Suppressor macrophage treated with lipopolysaccharide for 4 hours (primary cell): ENCODE measurements at places on chromosomes 3 and 15.

- peak; percentile 27 for DNase-seq
These were observed 9.3 kb downstream of the ARPP19 start for GRCh38 chr15:52559575-52559974.

GRCh38 chr15:84925906-84926305, 41.4 kb downstream of the SLC28A1 start:
- no peak for DNase-seq

GRCh38 chr15:75641603-75642002, 1.6 kb upstream of the IMP3 start:
- DNase-seq = no peak

GRCh38 chr3:134535186-134535970, 49.5 kb downstream of the CEP63 start:
- peak; percentile 61 for DNase-seq

- peak; percentile 76 for DNase-seq
These were observed 1.2 kb downstream of the PHC3 start for GRCh38 chr3:170180079-170180907.

DNA sequence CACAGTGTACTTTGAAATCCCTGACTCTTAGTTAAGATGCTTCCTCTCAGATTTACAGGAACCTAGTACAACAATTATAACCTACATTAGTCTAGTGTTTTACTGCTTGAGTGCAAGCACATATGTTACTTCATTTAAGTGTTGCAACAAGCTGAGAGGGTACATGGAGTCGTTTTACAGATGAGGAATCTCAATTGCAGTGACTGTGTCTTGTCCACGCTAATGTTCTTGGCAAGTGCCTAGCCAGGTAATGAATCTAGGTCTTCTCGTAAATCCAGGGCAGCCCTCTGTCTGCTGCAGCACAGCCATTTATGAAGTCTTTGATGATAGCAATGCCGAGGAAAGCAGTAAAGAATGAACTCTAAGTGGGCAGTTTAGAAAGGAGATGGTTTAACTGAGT, 384.4 kb upstream of the ARPP21 start:
- DNase-seq = no peak

GRCh38 chr3:61360297-61360965, 109.2 kb upstream of the FHIT start:
- DNase-seq = no peak

DNA sequence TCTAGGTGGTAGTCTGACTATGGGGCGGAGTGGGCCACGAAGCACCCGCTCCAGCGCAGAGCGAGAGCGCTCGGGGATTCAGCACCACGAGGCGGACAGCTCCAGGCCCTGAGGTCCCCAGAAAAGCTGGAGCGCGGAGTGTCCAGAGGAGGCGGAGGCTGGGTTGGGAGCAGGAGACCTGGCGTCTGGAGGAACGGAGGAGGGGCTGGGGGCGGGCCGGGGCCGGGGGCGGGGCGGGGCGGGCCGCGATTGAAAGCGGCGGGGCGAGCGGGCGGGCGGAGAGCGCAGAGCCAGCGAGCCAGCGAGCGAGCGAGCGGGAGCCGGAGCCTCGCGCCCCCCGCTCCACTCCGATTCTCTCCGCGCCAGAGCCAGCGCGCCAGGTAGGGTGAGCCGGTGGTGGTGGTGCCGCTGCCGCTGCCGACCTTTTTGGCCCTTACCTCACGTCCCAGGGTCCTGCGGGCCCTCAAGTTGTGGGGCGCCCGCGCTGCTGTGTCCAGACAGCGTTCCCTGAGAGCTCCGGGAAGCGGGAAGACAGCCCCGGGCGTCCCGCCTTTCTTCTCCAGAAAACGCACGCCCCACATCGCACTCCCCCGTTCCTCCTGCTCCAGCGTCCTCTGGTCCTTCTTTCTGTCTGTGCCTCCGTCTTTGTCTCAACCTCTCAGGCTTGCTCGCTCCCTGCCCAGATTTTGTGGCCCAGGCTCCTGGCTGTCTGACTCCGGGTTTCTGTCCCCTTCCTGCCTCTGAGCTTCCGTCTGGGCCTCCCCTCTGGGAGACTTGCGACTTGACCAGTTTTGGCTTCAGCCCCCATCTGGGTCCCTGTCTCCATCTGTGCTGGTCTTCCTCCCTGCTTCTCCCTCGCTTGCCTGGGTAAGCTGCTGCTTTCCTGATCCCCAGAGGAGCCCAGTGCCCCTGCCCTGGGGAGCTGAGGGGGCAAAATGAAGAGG, at the start of gene GRM2:
GRM2 (plus strand) TSS at position 281 of the 944 bp plus-strand sequence. CDS start 1,916 bp downstream, outside the sequence.
- peak; percentile 27 for DNase-seq

- DNase-seq = peak; percentile 70
These were observed 81.6 kb downstream of the HERC1 start for GRCh38 chr15:63752075-63752684.

DNA sequence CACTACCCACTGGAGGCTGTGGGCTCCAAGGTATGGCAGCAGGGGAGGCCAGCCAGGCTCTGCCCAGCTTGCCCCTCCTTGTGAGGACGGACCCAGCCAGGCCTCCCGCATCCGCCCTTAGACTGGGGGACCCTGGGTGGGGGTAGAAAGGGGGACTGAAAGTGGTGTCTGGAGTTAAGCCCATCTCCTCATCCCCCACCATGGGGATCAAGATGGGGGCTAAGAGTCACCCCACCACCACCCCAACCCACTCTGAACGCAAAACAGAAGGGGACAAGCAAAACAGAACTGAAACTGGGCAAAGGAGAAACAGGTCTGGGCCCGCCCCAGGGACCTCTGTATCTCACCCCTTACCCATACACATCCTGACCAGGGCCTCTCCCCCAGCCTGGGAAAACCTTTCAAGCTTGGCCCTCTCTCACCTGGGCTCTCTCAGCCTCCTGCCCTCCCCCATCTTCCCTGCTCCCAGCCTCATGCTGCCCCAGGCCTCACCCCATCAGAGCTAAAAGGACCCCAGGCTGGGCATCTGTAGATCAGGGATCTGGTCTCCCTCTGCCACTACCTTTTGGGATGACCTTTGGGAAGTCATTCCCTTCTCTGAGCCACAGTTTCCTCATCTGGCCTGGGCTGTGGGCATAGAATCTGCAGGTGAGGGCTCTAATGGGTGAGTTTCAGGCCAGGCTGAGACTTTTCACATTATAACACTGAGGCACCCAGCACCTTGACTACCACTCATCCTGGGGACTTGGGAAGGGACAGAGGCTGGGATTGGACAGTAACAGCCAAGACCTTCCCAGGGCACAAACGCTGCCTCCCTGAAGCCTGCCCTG, 30.0 kb upstream of the CYP11A1 start:
- DNase-seq = peak; percentile 20

DNA sequence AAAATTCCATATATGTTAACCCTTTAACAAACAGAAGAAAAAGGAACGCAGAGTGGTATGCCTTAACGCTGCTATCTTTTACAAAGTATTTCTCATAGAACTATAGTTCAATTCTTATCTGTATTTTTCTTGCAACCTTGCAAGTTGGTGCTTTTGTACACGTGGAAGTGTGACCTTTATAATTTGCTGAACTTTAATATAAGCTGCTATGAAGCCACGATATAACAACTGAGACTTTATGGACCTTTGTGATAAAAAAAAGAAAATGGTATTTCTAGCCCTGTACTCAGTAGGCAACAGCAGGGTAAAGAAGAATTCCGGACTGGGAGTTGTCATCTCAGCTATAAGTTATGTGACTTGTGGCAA, 6.3 kb upstream of the TFG start:
- DNase-seq = no peak

DNA sequence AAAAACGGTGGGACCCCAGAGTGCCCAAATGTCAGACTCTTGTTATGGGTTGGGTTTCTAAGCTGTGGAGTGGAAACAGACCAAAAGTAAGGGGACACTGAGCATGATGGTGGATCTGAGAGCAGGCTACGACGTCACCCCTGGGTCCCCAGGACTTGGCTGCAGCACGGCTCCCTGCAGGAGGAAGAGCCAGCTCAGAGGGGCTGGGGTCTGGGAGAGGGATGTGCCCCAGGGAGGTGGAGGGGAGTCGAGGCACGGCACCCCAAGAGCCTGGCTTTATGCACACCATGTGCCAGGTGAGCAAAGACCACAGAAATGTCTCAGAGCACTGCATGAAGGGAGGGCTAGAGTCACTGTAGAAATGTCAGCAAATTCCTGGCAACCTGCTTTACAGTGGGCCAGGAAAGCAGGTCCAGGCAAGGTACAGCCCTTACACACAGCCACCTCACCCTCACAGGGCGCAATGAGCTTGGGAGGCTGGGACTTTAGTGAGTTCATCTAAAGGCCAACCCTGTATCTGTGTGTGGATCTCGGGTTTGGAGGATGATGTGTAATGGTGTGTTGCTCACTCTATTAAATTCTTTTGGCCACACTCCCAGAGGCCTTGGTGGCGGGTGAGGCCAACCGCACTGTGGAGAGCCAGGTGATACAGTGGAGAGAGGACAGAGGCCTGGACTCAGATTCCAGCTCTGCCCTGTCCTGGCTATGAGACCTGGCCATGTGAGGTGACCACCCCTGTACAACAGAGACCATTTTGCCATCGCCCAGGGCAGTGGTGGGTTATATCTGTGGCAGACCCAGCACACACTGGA, 14.1 kb downstream of the CTSH start:
- DNase-seq = no peak

GRCh38 chr3:189685860-189686259, 54.7 kb downstream of the TP63 start:
- no peak for DNase-seq

DNA sequence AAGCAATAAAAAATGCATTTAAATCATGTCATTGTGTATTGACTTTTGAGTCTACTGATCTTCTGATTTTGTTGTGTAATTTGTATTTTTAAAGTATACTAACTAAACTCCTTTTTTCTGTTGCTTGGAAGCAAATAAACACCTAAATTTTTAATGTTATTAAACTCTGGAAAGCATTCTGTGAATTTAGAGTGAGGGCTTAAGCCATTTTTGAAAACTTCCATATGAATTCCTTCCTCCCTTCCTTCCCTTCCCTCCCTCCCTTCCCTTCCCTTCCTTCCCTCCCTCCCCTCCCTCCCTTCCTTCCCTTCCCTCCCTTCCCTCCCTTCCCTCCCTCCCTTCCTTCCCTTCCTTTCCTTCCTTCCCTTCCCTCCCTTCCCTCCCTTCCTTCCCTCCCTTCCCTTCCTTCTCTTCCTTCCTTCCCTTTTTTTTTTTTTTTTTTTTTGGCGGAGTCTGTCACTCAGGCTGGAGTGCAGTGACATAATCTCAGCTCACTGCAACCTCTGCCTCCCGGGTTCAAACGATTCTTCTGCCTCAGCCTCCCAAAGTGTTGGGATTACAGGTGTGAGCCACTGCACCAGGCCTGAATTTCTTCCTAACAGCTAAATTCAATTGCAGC, 56.6 kb upstream of the SENP5 start:
- DNase-seq = no peak

GRCh38 chr3:34956511-34956910, 682.8 kb upstream of the ARPP21 start:
- DNase-seq = no peak

DNA sequence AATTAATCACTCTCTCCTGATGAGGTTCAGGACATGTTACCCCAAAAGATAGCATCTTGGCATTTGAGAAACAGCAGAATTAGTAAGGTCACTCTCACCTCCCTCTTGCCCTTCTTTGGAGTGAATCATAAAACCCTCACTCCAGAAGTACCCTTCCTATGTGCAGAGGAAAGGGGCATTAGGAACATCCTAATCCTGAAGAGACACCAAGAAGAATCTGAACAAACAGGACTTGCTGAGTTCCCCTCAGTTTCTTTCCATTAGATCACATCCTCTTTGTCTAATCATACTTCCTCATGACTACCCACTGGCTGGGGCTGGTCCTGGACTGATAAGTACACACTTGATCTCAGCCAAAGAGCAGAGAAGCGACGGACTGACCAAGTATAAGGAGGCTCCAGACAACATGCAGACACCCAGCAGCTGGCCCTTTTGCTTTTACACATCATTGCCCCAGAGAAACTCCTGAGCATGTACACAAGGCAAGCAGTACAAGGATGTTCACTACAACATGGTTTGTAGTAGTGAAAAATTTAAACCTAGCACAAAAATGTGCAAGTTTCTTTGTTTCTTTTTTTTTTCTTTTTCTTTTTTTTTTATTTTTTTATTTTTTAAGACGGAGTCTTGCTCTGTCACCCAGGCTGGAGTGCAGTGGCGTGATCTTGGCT, 15.0 kb upstream of the TM6SF1 start:
- peak; percentile 87 for DNase-seq

DNA sequence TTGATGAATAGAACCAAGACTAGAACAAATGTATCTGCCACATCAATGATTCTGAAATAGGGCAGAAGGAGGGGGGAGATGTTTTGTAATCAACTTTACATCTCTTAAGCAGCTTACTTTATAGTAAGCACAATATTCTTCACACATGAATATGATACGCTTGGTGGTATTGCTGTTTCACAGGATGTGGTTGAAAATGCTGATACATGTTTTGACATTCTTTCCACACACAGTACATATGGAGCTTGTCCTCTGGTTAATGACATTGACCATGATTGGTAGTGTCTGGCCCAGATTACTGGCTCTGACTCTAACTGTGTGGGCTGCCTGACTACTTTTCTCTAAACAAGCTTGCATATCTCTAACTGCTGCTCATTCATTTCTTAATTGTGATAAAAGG, 168.9 kb downstream of the KLHL25 start:
- DNase-seq = no peak

DNA sequence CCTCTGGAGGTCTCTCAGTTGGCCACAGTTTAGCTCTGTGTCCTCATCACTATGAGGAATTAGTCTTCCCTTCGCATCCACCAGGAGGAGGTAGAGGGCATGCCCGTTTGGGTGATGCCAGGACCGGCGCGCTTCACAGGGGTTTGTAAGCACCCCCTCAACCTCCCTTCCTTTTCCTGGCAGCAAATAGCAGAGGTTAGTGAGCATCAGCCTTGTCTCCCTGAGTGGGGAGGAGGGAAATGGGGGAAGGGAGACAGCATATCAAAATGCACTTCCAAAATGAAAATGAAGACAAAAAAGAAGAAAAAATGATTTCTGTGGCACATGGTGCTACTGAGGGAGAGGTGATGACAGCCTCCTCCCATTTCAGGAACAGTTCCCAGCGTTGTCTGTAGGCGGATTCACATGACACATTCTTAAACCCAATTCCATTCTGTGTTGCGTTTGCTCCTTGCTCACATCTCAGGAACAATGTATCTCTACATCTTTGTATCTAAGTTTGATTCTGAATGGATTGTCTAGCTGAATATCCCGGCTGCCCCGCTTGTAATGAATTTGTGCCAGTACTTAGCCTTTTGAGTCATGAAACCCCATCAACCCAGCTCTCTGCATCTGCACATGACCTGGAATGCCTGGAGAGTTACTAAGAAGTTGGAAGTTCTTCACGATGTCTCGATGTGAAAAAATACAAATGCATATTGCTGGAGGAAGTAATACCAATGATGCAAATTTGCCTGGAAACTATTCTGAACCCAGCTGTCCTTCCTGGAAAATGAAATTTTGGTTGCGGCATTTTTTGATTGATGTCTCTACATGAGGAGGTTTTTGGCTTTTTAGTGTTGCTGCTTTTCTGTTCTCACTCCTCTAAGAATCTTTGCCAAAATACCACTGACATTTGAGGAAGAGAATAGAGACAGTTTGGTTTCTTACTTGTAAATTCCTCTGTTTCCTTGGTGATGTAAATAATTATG, 45.2 kb downstream of the TYRO3 start:
- DNase-seq = peak; percentile 75
